ENCODE measurements at places on chromosomes 16 and 17.

DNA sequence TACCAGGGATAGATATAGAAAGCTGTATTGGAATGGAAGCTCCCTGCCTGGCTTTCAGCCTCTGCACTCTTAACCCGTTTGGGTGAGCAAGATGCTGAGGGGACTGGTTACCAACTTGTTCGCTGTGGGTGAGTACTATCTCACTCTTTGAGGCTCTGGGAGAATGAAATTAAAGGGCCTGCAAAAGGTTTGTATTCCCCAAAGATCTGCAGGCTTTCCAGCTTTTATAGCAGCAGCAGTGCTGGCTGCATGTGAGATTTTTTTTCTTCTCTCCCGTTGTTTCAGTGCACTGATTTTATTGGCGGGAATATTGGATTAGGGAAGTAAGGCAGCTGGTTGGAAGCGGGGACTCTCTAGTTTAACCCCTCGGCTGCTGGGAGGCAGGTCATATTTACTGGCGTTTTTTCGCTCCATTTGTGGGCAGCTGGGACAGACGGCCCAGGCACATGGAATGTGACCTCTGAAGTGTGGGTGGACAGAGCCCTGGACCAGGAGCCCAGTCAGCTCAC, 30.9 kb downstream of the C17orf75 start:
- DNase-seq: no peak

DNA sequence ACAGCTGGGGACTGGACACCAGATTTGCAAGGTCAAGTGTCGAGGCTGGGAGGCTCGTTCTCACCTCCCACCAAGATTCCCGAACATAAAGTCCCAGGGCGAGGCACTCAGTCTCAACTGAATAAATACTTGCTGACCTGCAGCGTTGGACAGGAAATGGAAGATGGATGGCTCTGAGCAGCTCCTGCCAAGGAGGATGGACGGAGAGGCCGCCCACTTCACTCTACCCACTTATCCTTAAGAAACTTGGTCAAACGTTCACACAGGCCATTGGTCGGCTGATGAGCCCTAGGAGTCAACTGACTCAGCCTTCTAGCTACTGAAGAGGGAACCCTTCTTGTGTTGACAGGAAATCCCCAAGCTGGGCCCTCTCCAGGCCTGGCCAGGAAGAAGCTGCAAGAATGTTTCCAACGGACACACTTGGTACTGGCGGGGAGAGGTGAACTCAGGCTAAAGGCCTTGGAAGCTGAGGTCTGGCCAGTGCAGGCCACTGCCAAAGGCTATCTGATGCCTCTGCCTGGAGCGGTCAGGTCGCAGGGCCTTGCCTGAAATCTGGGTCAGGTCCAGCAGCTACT, 50.0 kb downstream of the VAC14 start:
- no peak for DNase-seq

- no peak for DNase-seq
These were observed 45.6 kb downstream of the DNAH9 start for GRCh38 chr17:11643851-11644250.

GRCh38 chr17:792277-792676, 10.1 kb downstream of the MRM3 start:
- peak; percentile 59 for DNase-seq

- DNase-seq: no peak
These were observed 895 bp downstream of the ANKRD40CL start for GRCh38 chr17:50766222-50767023.

- no peak for DNase-seq
These were observed 1.2 kb upstream of the PROCA1 start for GRCh38 chr17:28712705-28713415.

DNA sequence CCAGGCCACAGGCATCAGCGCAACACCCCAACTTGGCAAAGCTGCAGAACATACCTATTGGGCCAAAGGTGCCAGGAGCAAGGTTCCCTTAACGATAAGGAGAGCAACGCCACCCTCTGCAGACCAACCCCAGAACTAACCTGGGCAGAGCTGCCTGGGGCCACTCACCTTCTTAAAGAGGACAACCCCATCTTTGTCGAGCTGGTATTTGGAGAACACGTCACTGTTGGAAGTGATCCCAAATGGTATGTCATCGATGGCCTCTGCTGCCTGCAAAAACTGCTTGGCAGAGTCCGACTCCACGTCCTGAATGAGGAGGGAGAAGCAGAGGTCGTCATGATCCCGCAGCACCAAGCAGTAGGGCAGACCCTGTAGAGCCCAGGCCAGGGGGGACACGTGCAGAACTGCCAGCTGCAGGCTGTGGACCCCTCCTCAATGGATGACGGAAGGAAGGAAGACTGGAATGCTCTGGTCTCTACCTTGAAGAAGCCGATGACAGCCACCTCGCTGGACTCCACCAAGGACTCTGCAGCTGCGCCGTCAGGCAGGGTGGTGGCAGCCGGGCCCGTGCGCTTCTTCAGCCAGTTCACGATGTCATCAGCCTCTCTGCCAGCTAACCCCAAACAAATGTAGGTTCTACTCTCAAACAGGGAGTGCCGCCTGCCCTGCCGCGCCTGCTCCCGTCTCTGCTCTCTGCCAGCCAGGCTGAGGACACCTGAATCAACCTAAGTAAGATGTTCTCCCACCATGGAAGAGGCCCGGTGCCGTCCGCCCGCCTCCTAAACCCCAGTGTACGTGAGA, 5.2 kb downstream of the P4HB start:
- no peak for DNase-seq

All from mesendoderm (in vitro differentiated cells).